ENCODE measurements at places on chromosomes 16 and 17.
A peak's percentile ranks its signal among the peaks of the same experiment; 100 is the strongest.

DNA sequence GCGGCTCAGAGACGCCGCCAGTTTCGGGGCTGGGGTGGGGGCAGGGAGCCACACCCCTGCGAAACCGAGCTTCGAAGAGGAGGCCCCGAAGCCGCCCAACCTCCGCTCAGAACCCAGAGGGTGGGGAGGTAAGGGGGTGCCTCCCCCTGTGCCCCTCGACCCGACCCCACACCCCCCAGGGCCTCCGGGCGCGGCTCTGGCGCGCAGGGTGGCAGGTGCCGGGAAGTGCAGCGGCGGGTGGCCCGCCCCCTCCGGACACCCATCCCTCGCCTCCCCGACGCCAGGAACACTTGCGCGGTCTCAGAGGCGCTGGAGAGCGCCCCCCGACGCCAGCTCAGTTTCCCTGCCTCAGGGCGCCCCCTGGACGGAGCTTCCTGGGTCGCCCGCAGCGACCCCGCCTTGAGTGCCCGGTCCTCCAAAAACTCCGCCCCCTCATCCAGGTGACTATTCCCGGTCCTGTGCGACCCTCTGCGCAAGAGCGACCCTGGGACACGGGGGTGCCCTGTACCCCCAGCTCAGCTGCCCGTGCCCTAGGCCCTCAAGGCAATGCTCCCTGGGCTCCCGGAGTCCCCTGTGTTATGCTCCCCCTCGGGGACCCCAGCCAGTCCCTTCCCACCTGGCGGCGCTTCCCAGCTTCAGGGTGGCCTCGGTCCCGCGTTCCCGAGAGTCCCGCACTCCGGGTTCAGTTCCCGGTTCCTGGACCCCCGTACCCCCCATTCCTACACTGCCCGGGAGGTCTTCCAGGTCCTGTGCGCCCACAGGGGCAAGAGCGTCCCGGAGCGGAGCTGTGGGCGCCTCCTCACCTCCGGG lies 562 bp downstream of the PPL start:
- no peak for DNase-seq

GRCh38 chr17:52477824-52478699 lies 319.5 kb upstream of the CA10 start:
- DNase-seq: no peak

GRCh38 chr16:261031-261691 lies 14.6 kb downstream of the RGS11 start:
- no peak for DNase-seq

DNA sequence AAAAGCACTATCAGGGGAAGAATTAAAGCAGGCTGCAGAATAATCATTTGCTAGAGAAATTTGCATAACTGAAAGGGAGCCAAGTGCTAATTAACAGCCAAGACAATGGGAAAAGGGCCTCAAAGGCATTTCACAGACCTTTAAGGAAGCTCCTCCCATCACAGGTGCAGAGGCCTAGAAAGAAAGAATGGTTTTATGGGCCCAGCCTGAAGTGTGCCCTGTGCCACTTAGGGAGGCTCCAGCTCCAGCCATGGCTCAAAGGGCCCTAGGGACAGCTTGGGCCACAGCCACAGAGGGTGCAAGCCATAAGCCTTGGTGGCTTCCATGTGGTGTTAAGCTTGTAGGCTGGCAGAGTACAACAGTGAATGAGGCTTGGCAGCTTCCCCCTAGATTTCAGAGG lies 50.1 kb downstream of the RNF112 start:
- DNase-seq: no peak

DNA sequence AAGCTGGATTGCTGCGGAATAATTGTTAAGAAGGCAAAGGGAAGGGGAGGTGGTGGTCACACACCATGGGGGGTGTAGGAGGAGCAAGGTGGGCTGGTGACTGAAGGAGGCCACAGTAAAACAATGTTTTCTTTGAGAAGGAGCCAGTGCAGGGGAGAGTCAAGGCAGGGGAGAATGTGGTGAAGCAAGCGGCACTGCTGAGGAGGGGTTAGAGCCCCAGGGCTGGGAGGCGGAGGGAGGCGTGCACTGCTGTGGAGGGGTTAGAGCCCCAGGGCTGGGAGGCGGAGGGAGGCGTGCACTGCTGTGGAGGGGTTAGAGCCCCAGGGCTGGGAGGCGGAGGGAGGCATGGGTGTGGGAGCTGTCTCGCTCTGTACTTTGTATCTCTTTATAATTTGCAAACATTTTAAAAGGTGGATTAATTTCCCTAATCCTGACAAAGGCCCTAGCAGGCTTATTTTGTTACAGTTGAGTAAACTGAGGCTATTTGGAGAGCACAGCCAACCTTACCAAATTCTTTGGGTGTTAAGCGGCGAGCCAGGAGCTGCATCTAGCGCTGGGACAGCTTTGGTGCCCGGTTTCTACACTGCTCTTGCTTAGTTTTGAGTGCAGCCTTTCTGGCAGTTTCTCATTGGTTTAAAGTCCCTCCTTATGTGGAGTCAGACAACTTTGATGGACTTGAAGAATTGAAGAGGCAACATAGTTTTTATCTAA lies 20.9 kb downstream of the RPTOR start:
- no peak for DNase-seq

DNA sequence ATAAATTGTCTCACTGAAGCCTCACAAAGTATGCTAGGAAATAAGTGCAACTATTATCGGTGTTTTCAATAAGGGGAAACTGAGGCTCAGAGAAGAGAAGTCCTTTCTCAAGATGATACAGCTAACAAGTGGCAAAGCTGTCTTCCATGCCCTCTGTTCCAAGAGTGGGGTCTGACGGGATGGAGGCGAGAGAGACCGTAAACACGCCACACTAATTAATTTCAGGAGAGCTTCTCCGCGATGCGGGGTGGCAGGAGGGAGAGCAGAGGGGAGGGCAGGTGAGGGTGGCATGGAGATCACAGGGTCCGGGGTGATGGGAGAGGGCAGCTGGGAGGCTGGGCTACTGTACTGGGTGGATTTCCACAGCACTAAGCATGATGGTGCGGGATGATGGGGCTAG lies 80.3 kb downstream of the MYH11 start:
- DNase-seq: no peak

DNA sequence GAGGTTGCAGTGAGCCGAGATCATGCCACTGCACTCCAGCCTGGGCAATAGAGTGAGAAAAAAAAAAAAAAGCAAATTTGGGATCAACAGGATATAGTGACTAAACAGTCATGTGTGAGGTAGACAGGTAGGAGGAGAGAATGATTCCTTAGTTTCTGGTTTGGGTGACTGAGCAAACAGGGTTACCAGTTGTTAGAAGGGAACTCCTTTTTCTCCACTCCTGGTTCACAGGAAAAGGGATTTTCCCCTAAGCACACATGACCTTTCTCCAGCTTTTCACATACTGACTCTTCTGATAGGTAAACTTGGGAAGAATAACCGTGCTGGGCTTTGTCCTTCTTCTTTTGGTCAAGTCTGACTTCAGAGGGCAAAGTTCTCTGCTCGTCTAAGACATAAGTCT lies 17.3 kb upstream of the WSCD1 start:
- no peak for DNase-seq

GRCh38 chr16:13920510-13920818 lies 510 bp downstream of the ERCC4 start:
- no peak for DNase-seq

DNA sequence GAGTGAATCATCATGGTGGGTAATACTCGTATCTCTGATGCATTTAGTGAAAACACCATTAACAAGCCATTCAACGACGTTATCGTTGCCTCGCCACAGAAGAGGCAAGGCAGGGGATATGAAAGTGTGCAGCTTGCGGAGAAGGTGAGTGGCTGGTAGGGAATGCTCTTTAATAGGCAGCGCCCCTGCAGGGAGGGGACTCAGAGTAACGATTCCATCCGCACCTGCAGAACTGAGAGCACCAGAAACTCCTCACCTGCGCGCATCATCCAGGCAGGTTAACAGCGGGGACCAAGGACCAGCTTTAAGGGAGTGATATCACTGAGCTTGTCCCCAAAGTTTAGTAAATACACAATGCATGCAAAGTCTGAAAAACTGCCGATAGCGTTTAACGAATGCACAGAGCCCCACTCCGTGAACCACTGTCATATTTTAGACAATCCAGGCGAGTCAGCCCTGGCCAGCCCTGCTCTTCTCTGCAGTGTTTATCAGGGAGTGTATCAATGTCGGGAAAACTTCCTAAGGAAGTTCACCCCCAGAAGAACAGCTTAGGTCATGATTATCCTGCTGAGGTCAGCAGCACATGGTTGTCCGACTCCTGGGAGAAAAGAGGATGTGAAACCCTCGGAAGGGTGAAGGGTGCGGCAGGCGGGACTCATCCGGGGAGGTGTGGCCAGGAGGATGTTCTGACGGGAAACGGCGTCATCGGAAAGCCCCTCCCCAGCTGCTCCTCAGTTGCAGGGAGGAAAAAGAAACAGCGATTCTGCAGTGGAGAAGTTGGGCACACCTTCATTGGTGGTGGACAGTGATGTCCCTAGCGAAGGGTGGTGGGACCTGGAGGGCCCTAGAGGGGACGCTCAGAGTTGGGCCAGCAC lies 68.5 kb upstream of the DNAH17 start:
- DNase-seq: peak; percentile 76

GRCh38 chr17:28327031-28327607 lies 8.1 kb downstream of the TMEM97 start:
- DNase-seq: no peak

- DNase-seq: no peak
These were observed 136.6 kb downstream of the CCDC182 start for GRCh38 chr17:57608369-57609124.

DNA sequence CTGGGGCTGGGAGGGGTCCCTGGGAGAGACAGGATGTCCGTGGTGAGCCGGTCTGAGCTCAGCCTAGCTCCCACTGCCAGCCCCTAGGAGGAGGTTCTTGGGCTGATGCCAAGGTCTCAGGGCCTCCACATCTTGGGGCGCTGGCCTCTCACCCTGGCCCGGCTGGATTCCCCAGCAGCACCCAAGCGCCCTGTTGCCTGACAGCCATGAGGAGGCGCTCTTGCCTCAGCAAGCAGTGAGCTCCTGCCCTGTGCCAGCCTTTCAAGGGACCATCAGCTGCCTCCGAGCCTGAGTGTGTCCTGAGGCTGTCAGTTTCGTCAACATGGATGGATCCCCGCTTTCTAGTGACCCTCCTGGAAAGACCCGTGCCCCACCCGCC lies 234.9 kb upstream of the CIBAR2 start:
- no peak for DNase-seq

DNA sequence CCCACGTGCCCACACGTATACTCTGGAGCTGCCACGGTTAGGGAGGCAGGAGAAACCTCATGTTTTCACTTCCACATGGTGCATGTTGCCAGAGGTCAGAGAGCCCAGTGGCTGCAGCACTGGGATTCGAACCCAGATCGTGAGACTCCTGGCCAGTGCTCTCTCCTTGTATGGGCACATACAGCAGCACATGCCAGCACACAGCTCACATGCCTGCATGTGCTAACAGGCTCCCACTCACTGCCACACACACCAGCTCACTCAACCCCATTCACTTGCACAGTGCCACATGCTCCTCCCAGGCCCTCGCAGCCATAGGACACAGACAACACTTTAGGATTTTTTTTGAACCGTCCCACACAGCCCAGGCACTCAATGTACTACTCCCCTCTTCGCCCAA lies 49.5 kb upstream of the MRPS23 start:
- DNase-seq: no peak

DNA sequence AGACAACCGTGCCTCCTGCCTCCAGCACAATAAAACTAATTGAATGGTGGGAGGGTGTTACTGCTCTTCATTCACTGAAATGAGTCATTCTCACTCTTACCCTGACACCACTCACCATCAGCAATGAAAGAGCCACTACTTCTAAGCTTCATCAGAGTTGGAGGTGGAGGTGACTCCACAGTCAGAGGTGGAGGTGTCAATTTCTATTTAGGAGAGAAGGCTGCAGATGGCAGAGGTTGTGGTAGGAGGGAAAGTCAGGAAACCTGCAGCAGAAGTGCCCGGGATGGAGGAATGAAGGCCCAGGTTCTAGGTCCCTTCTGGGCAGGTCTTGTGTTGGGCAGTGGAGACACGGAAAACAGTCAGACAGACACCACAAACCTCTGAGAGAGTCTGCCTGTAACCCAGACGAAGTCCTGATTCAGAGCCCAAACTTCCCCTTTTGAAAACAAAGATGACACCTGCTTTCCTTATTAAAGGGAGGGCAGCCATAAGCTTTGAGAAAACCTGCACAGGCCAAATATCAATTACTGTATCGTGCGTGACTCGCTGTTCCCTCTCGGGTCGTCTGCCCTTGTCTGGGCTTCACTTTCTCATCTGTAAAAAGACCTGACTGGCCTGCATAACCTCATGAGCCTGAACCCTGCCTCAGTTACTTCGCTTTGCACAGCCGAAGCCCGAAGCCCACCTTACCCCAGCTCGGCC lies 668 bp downstream of the ATPAF2 start:
- peak; percentile 15 for DNase-seq

- peak; percentile 16 for DNase-seq
These were observed 3.7 kb downstream of the NFE2L1 start for GRCh38 chr17:48051706-48052486.

DNA sequence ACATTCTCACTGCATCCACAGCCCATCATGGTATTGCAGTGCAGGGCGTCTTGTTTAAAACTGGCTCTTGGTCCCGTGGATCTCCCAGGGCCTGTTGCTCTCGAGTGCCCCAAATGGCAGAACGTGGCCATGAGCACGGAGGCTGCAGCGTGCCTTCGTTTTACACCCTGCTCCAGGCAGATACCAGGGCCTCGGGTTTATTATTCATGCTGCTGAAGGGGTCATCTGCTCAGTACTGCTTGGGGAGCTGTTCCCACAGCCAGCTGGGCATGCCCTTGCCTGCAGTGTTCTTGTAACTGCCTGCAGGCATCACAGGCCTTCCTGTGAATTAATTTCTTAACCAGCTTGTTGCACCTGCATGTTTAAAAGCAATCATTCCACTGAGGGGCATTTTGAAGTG lies 129.7 kb upstream of the CHMP6 start:
- DNase-seq: peak; percentile 52

DNA sequence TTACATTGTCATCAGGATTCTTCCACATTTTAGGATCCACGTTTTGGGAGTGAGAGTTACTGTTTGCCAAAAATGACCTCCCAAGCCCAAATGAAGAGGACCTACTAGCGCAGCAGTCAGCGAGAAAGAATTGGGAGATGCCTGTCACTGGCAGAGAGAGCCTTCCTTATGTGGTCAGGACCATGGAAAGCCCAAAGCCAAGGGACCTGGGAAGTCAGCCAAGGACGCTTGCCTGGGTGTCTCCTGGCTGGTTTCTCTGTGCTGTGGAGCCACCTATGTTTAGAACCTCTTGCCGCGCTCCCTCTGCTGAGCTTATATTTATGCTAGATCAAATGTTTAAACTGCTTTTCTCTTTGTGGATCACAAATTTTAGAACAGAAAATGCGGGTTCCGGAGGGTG lies 24.9 kb upstream of the RHBDL3 start:
- DNase-seq: no peak

DNA sequence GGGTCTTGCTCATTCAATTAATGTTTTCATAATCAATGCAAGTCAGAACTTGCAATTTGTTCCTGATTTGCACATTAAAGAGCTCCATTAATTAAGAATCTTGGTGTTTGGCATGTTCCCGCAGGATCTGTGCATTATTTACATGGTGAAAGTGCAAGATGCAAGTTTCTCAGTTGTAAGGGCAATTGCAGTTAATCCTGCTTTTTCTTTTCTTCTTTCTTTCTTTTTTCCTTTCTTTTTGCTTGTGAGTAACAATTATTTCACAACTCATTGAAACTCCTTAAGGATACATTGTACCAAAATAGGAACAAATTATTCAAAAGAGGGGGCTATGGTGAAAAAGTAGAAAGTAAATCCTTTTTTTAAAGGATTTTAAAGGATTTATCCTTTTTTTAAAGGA lies 24.2 kb downstream of the AATF start:
- DNase-seq: no peak

- no peak for DNase-seq
These were observed 77.4 kb upstream of the MAF start for GRCh38 chr16:79677799-79678530.

Measured in CD4-positive, alpha-beta T cell treated with Interleukin-10 for 1 hour (primary cell).